GM04504 (cell line): ENCODE measurements at places on chromosomes 11 and 22.

DNA sequence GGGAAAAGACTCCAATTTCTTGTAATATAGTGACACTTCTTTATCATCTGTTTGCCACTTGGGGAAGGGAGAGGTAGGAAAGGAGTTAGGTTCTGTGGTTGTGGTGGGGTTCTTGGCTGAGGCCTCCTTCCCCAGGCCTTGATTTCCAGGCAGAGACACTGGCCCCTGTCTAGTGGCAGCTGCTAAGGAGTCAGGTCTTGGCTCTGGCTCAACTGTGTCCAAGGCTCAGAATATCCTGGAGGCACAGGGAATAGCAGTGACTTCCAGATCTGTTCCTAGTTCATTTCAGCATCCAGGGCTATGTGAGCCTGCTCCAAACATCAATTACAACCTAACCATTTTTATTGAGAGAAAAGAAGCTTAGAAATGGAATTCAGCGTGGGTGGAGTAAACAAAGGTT is 29.5 kb downstream of the PPFIBP2 start:
- DNase-seq, result no peak

DNA sequence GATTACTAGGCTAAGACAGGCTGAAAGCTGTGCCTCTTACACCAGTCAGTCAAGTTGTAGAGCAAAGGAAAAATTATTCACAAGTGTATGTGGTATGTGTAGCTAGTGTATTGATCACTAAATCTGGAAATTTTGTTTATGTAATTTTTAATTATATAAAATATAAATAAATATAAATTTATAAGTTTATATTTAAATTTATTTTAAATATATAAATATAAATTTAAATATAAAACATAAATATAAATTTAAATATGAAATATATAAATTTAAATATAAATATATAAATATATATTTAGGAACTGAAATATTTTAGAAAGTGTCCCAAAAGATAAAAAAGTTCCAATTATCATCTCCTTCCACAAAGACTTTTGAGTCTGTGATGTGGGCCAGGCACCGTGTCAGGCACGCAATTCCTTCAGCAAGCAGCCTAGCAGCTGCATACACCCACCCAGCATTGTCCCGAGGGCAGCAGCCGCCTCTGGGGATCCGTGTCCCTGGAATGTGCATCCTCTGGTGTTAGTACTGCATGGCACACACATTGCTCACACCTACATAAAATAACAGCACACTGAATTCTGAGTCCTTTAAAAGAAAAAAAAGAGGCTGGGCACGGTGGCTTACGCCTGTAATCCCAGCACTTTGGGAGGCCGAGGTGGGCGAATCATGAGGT is 1098.0 kb downstream of the BRD1 start:
- DNase-seq, result no peak

GRCh38 chr22:49007013-49007653 is 820.5 kb downstream of the BRD1 start:
- DNase-seq, result no peak

GRCh38 chr11:107756553-107756952 is 44.7 kb upstream of the SLN start:
- no peak for DNase-seq

DNA sequence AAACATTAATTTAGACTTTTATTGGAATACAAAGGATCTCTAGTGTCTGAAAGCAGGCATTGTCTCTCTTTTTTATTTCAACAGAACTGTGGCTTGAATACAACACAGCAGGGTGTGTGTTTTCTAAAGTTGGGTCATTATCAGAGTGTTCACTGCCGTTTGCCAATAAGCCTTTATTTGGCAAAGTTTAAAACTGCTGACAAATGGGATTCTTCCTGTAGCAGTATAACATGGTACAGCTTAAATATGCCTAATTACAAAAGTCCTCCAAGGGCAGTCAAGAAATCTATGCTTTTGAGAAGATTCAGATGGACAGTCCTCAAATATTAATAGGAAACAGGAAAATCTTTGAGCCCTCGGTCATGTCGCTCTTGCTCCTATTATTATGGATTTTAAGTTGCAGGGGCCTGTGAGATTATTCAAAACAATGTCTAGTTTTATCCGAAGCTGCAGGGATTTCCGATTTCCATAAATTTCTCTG is 199.9 kb downstream of the MAML2 start:
- no peak for DNase-seq
